ENCODE measurements at places on chromosomes 6 and 20.

DNA sequence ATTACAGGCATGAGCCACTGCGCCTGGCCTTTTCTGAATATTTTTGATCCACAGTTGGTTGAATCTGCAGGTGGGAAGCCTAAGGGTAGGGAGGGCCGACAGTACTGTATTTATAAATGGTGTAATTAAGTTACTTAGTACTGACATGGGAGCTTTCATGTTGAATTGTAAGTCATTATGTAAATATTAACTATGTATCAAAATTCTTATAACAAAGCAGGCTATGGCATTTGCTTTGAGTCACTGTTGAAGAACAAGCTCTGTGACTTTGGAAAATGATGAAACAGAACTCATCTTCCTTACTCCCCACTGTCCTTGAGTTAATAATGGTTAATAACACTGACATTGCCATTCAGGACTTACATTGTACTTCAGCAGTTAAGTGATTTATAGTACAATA is 63.0 kb upstream of the TXNDC5 start:
- no peak for DNase-seq

GRCh38 chr6:97925504-97925903 is 642.5 kb upstream of the MMS22L start:
- DNase-seq: no peak

DNA sequence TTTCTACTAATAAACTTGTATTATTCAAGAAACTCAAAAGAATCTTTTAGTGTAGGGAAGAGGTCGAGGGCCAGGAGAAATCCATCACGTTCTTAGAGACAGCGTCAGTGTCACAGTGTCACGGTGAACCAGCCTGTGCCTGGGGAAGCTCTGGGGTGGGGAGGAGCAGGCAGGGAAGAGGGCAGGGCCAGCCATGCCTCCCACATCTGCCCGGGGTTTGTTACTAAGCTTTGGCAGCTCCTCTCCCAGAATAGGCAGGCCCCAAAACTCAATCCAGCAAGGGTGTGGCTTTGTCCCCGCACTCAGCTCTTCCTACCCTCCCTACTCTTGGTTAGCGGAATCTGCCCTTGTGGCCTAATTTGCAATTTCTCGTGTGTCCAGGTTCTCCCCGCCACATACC is 72.9 kb downstream of the TCP11 start:
- DNase-seq: no peak

GRCh38 chr20:49510562-49511122 is 28.2 kb upstream of the KCNB1 start:
- DNase-seq: no peak

GRCh38 chr6:101393251-101393828 is at the start of gene GRIK2:
TSS of gene GRIK2 (plus strand) at chr6:101393708.
- no peak for DNase-seq

DNA sequence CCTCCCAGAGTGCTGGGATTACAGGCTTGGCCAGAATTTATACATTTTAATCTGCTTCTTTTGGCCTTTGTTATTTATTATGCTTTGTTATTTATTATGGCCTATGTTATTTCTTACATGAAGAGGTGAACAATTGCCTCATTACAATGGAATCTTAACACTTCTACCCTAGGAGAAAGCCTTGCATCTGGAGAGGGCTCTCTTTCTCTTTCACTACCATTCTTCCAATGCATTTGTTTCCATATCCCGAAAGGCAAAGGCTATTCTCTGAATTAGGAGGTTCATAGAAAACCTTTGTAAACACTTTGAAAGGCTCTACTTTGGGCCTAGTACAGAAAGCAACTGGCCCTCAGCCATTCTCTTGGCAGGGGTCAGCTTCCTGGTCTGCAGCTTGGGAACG is 19.9 kb upstream of the DEK start:
- DNase-seq: no peak

- no peak for DNase-seq
These were observed 34.7 kb upstream of the GSTA4 start for GRCh38 chr6:53029761-53030160.

DNA sequence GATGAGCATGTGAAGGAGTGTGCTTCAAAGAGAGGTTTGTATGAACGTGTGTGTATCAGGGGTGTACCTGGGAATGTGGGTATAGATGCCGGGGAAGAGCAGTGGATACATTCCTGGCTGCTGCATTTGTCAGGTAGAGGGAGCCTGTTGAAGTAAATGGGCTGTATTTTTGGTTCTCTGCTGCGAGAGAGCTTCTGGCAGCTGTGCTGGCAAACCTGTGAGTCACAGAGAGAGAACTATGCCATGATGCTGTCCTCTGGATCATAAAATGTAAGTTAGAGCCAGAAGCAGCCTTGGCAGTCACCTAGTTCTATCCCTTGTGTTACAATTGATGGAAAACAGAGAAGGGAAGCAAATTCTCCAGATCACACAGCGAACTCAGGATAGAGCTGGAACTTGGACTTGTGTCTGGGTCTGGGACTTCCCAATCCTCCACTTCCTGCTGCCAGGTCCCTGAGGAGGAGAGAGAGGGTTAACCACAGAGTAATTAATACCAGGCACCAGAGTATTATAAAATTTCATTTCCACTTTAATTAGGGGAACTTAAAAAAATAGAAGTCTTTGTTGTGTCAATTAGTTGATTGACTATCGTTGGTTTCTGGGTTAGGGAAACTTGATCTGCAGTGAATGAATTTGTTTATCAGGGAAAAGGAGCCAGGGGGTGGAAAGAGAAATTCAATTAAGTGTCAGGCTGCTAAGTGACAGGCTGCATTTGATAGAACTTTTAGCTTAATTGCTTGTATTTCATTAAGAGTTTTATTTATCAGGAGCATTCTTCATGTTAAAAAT is 41.1 kb upstream of the GTSF1L start:
- no peak for DNase-seq

Data from cortex of kidney (tissue), 1 donor.